ENCODE measurements at places on chromosomes 4 and X.

DNA sequence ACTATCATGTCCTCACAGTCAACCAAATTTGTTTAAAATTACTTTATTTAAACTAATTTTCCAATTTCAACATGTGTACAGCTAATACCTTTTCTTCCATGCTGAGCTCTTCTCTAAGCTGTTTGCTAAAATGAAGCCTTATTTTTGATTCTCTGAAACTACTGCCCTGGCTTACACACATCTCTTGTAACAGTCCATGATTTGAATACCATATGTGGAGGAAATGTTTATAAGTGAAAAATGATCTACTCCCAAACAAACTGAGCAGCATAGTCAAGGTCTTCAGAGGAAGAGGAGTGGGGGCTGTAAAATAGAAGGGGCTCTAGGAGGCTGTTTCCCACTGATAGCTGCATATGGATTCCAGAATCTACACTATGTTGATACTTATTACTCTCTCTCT, 188.7 kb downstream of the ANKRD50 start:
- no peak for DNase-seq

DNA sequence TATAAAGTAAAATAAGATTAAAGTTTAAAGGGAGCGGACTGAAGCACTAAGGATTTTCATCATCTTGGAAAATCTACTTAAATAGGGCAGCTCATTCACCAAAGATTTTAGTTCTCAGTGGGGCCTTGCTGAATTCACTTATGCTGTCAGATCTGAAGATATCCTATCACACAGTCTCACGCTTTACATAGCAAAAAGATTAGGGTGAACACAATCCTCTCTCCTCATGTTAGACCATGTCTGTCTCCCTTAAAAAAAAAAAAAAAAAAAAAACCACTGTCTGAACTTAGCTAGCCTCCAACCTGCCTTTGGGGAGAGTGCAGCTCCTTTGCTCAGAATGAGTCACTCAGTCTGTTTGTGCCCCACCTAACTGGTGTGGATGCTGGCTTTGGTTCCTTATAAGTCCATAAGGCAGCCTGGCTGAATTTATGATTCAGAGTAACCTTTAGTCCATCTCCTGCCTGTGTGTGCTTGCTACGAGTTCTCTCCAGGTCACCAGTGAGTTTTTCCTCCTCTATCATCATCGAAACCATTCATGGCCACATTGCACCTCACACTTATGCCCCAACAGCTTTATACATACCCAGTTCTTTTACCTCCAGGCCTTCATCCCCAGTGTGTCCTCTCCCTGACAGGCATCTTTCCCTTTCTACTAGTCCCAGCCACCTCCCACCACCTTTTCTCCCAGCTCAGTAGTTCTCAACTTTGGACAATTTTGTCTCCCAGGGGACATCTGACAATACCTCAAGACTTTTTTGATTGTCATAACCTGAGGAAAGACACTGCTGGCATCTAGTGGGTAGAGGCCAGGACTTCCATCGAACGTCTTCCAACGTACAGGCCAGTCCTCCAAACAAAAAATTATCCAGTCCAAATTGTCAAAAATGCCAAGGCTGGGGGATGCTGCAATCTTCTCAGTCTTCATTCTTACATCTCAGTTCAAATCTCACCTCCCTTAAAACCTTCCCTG, 220.7 kb upstream of the EMCN start:
- DNase-seq: no peak

- no peak for DNase-seq
These were observed 178.7 kb upstream of the FAT1 start for GRCh38 chr4:186902361-186902760.

- DNase-seq: no peak
These were observed 25.8 kb upstream of the VEGFC start for GRCh38 chr4:176818531-176818930.

- DNase-seq: no peak
These were observed 134.4 kb downstream of the MAD2L1 start for GRCh38 chr4:119932277-119932676.

GRCh38 chr4:173525118-173526011, 4.7 kb downstream of the HAND2 start:
- no peak for DNase-seq

GRCh38 chr4:126405369-126405982, 1090.7 kb downstream of the FAT4 start:
- no peak for DNase-seq

GRCh38 chr4:115145393-115146160, 32.2 kb upstream of the NDST4 start:
- peak; percentile 92 for DNase-seq

DNA sequence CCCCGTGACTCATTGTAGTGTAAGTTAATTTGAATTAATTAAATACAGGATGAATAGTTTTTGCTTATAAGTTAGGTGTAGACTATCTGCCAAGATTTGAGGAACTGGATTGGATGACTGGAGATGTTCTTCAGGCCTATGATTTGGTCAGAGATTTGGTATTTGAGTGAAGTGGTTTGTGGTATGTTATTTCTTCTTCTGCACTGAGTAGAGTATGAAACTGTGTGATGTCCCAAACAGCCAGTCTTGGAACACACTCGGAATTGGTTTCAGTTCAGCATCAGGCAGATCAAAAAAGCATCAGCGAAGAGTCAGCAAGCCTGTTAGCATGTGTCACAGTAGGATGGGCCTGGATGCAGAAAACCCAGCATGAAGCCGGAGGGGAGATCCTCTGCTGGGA, 294.1 kb downstream of the ARHGAP10 start:
- no peak for DNase-seq

Measured in NCI-H1417 (cell line).